HEK293T (cell line): ENCODE measurements at places on chromosomes 5 and 9.

DNA sequence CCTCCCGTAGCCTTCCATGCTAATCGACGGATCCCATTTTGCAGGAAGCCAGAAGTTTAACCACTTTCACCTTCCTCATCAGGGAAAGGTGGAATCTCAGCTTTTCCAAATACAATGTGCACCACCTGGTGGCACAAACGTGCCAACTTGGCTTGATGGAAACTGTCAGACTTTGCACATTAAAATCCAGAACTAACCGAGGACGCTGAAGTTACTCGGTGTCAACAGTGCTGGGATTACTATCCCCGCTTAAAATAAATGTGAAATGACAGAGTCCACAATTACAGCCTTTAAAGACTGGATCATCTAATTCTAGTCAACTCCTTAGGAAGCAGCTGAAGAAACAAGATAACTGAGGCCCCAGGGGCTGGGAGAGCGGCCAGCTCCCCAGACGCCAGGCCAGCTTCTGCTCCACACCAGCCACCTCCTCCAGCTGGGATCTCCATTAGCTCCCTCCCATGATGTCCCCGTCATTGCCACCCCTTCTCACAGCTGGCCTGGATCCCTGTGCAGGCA lies 50.1 kb upstream of the RETREG1 start:
- DNase-seq = no peak

DNA sequence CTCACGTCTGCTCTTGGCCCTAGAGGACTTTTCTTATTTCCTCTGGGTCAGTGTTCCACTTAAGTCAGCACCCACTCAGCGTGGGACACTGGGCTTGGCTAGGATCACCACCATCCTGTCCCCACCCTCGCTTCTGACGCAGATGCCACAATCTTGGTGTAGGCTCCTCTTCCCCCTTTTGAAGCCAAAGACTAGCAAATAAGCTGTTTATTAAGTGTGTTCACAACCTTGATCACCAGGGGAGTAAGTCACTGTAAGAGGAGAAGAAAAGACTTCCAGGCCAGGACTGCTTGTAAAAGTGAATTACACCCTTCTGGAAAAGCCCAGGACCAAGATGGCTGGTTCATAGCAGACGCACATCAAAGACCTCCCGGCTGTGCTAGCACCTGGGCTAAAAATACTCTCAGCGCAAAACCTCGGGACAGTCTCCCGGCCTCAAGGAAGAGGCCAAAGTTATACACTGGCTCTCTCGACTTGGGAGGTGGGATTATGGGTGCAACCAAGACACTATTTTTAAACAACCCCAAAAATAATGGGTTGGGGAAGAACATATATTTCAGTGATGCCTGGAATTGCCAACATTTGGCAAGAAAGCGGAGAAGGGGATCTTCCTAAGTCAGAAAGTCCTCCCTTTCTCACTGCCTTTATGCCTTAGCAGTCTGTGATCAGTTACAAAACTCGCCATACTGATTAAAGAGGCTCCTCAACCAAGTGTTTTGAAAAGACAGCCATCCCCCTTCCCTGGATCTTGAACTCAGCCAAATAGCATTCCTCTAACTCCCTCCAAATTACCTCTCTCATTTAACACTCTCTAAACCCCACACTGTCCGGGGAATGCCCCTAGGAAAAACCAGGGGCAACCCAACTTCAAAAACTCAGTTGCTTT lies 69.4 kb downstream of the RAPGEF1 start:
- DNase-seq = no peak

GRCh38 chr9:135248111-135248510 lies 160.6 kb downstream of the OLFM1 start:
- DNase-seq = no peak

DNA sequence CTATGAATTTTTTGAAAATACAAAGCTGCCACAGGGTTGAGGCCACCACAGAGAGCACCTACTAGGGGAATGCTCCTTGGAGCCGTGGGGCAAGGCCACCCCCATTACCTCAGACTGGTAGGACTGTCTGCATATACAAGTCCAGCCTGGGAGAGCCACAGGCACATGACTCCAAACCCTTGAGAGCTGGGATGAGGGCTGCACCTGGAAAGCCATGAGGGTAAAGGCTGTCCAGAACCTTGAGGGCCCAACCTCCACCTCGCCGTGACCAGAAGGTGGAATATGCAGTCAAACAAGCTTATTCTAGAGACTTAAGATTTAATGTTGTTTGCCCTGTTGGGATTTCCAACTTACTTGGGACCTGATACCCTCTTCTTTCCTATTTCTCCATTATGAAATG lies 69.5 kb upstream of the TSLP start:
- DNase-seq = no peak

- DNase-seq = no peak
These were observed 34.2 kb downstream of the IL31RA start for GRCh38 chr5:55885359-55885758.

GRCh38 chr5:158049459-158049858 lies 190.5 kb upstream of the CLINT1 start:
- DNase-seq = no peak

DNA sequence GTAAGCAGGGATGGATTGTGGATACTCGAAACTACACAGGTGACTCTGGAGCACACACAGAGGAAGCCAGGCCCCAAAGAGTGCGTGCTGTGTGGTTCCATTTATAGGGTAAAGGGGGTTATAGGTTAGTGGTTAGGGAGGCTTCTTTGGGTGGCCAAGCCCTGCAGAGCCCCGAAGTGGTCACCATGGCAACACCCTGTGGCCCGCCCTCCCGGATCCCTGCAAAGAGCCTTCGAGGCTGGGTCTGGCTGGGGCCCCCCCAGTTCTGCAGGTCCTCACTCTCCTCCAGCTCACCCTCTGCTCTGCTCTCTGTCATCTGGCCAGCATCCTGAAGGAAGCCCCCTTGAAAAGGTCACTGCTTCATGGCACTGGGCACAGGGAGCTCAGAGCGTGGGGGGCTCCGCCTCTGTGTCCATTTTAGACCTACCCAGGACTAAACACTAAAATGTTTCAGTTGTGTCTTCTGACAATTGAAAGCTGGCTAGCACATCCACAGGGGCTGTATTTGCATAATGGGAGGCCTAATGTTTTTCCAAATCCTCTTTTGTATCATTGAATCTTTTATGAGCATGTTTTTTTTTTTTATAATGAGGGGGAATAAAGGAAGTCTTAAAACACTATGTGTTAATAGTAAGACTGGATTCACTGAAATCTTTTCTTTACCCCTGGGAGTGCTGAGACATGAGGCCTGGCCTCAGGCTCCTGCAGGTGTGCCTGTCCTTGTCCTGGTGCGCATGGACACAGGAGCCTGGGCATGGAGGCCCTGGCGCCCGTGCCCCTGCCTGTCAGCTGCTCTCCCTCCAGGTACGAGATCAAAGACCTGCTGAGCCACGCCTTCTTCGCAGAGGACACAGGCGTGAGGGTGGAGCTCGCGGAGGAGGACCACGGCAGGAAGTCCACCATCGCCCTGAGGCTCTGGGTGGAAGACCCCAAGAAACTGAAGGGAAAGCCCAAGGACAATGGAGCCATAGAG lies 55.3 kb downstream of the WNK2 start:
- no peak for DNase-seq

DNA sequence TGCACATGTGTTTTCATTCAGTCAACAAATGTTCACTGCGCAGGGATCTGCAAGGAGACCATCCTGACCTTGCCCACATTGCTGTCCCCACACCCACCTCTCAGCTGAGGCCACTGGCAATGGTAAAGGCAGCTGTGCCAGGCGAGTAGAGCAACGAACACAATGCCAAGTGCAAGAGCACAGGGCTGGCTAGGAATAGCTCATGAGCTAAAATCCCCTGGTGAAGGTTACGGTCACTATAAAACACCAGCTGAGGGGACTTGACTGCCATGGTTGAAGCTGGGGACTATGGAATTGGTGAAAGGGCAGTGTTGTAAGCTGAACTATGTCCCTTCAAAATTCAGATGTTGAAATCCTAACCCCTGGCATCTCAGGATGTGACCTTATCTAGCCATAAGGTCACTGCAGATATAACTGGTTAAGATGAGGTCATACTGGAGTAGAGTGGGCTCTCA lies 96.1 kb downstream of the OTULIN start:
- DNase-seq = no peak

DNA sequence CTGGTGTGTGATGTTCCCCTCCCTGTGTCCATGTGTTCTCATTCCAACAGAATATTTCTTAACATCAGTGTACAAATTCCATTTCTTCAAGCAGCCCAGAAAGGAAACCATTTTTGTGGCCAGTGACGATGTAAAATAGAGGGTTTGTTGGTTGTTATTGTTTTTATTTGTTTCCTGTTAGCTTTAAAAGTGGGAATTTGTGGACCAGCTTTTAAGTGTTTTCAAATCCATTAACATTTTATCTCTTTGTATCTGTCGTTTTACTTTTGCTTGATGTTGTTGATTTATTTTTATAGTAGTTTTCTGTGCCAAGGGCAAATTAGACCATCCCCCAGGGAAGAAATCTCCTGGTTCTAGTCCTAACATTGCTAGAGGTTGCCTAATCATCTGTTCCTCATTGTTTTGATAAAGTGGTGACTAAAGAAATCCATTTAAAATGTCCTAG lies 100.0 kb downstream of the GDNF start:
- no peak for DNase-seq

DNA sequence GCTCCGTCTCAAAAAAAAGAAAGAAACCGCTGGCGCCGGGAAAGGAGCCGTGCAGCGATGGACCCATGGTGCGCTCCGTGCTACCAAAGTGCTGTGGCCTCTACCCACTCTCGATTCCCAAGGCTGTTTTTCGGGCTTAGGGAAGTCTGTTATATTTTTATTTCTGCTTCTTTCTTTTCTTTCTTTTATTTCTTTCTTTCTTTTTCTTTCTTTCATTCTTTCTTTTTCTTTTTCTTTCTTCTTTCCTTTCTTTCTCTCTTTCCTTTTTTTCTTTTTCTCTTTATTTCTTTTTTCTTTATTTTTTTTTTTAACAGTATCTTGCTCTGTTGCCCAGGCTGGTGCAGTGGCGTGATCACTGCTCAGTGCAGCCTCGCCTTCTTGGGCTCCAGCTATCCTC lies 87.5 kb downstream of the ANXA2R start:
- no peak for DNase-seq

DNA sequence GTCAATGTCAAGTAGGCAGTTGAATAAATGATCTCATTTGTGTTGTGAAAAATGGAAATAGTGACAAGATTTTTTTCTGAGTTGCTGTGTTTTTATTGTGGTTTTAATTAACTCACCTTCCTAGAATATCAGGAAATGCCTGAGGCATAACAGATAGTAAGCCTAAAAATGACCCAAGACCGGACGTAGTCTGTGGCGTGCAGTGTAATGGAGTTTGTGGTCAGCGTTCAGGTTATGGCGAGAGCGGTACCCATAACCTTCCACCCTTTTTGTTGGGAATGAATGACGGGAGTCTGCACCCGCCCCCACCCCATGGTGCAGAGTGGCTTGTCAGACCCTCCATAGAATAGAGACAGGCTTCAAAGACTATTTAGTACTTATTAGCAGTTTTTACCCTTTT lies 119.3 kb downstream of the GALNT10 start:
- DNase-seq = no peak
